B cell (primary cell): ENCODE measurements at places on chromosomes 11 and 22. TPM values are rescaled to one million over a fixed set of nuclear protein-coding genes. Genes with fewer than 3 reads are reported as not detected.

DNA sequence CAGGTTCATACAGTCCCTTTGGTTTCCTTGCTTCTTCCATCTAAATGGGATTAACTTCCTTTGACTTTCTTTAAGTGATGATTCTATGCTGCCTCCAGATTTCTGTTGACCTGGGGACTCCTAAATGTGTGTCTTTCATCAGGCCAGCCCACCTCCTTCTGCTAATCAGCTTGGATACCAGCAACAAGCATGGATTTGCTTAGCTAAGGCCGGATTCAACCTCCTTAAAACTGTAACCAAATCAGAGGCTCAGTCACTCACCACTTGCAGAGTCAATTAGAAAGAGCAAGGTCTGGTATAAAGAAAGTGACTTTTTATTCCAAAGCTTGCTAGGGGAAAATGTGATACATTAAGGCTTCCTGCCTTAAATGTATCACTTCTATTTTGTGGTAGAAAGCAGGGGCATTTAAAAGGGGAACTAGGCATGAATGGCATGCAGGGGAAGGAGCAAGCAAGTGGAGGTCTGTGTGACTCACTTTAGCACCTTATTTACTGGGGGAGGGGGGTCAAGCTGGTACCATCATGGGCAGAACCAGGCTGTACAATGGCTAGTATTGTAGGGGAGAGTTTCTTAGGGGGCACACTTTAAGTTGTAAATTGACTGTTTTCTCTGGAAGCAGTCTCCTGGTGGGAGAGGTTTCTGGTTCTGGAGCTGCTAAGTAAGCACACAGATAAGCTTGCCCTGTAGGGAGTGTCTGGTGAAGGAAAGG, 239.0 kb upstream of the PDGFD start:
- no peak for DNase-seq

DNA sequence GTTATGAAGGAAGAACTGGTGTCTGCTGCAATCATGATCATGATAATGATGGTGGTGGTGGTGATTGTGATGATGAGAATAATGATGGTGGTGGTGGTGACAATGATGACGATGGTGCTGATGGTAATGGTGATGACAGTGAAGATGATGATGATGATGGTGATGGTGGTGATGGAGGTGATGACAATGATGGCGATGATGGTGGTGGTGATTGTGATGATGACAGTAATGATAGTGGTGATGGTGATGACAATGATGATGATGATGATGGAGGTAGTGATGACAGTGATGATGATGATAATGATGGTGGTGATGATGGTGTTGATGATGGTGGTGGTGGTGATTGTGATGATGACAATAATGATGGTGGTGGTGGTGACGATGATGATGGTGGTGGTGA, 52.8 kb upstream of the ANO1 start:
- no peak for DNase-seq

The RBX1 gene
- total RNA-seq: 49.8 and 50.7 TPM in 2 replicates

The SMC1B gene
- total RNA-seq: 0.07 TPM in 1 of 2 replicates, not detected in the other

The TEX12 gene
- total RNA-seq: 0.47 TPM in 1 of 2 replicates, not detected in the other
